Upper lobe of right lung (tissue), 1 donor: ENCODE measurements at places on chromosomes 1 and 21. TPM values are rescaled to one million over a fixed set of nuclear protein-coding genes. Genes with fewer than 3 reads are reported as not detected.
A peak's percentile ranks its signal among the peaks of the same experiment; 100 is the strongest.

DNA sequence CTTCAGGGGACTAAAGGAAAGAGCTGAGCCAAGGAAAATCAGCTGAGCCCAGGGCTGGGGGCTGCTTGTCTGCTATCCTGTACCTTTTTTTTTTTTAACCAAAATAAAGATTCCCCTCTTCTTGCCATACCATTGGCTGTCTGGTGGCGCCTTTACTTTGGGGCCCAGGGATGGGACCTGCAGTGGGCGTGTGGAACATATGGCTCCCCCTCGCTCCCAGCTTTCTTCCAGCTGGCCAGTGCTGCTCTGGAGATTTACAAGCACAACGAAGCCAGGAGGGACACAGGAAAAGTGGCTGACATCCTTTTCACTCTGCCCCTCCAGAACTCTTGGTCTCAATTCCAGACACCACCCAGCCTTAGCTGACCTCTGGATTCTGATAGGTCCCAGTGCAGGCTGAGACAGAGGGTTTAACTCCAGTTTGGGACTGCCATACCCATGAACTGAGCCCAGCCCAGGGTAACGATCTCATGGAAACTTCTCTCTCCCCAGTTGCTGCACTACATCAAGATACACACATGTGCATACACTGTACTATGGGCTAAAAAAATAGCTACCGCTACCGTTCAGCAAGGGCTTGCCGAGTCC is 5.4 kb upstream of the SFN start:
- H3K4me1 ChIP-seq = no peaks in the 10 kb centered on the region
- no peak overlapping the region for H3K27ac ChIP-seq
- no peak for DNase-seq

DNA sequence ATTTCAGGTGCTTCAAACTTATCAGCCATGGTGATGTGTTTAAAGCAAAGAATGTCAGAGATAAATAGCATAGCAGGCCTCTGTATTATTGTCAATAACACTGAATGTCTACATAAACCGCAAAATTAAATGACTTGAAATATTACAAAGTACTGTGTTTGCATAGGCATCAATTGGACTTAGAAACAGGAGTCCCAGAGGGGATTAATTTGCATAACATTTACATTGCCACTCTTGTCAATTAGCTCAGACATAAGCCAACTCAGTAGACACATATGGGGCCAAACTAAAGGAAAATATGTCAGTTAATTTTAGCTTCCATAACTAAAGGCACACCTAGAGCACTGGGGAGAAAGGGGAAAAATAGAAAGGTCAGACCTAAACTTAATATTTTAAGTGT is 814.5 kb upstream of the NEGR1 start:
- no peak overlapping the region for H3K27ac ChIP-seq
- no peaks in the 10 kb centered on the region for H3K4me1 ChIP-seq
- H3K27me3 ChIP-seq = no peaks in the 10 kb centered on the region
- no peaks in the 10 kb centered on the region for H3K36me3 ChIP-seq
- no peak overlapping the region for H3K4me3 ChIP-seq
- DNase-seq = no peak

DNA sequence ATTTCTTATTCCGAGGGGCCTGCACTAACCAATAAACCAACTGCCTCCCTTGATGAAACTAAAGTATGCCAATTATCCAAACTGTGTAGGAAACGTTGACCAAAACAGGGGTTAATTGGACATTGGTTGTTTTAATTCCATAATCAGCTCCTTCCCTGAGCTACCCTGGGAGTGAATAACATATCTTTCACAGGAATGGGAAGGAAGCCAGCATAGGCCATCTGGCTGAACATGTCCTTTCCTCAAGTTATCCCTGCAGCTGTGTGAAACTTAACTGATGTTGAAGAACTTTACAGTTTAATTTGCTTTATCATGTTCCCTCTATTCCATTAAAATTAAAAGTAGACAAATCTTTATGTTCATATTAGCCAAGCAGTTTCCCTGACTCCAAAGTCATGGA is 75.4 kb downstream of the NRIP1 start:
- no peak overlapping the region for H3K4me3 ChIP-seq
- no peaks in the 10 kb centered on the region for H3K27me3 ChIP-seq

DNA sequence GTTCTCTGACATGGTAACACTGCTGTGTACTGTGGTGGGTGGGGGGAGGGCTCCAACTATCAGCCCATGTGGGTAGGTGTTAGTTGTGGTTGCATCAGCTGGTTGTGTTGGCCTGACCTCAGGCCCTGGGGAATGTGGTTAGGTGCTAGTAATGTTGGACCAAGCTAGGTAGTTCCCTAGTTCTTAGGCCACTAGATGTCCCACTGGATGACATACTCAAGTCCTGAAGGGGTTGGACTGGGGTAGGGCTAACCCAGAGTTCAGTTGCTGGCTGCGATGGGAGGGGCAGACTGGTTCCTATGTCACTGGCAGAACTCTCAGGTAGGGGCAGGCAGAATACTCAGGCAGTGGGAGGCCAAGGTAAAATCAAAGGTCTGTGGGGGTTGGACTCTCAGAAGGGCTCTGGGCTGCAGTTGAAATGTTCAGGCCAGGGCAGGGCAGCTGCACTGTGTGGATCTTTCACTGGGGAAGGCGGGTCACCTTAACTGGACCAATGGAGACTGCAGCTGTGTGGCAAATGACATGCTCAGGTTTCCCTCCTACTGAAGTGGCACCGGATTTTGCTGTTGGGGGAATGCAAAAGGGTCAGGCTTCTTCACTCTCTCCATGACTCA is 870.7 kb downstream of the LRRIQ3 start:
- no peaks in the 10 kb centered on the region for H3K36me3 ChIP-seq
- H3K4me1 ChIP-seq = no peaks in the 10 kb centered on the region
- H3K27ac ChIP-seq = no peak overlapping the region
- H3K27me3 ChIP-seq = no peaks in the 10 kb centered on the region
- no peak for DNase-seq

GRCh38 chr1:234565132-234565531 is 44.8 kb downstream of the IRF2BP2 start:
- H3K36me3 ChIP-seq = no peaks in the 10 kb centered on the region
- no peak overlapping the region for H3K4me3 ChIP-seq
- no peak for DNase-seq

- H3K4me1 ChIP-seq = peaks cover 7% of the 10 kb centered on the region
- no peak overlapping the region for H3K4me3 ChIP-seq
- no peaks in the 10 kb centered on the region for H3K27me3 ChIP-seq
- H3K27ac ChIP-seq = no peak overlapping the region
- DNase-seq = peak; percentile 54
- H3K36me3 ChIP-seq = no peaks in the 10 kb centered on the region
Observed at GRCh38 chr21:45421846-45422775, 17.1 kb downstream of the COL18A1 start.

GRCh38 chr1:168372307-168372706 is 91.6 kb downstream of the TBX19 start:
- no peaks in the 10 kb centered on the region for H3K27me3 ChIP-seq

DNA sequence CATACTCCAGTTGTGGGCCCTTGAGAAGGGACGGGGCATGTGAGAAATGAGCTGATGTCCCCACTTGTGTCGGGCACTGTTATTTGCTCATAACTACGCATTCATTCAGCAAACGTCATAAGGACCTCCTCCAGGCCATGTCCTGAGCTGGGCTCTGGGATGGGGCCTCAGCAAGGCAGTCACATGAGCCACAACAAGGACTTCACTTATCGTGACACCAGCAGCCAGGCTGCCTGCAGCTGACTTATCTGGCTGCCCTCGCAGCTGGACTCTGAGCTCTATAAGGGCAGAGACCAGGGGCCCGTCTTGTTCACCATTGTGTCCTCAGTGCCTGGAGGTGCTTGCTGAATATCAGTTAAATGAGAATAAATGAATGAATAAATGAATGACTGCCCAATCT is 37.5 kb upstream of the GRIK3 start:
- no peaks in the 10 kb centered on the region for H3K36me3 ChIP-seq
- no peak overlapping the region for H3K4me3 ChIP-seq
- H3K27me3 ChIP-seq = peaks cover 28% of the 10 kb centered on the region
- DNase-seq = no peak
- no peak overlapping the region for H3K27ac ChIP-seq

DNA sequence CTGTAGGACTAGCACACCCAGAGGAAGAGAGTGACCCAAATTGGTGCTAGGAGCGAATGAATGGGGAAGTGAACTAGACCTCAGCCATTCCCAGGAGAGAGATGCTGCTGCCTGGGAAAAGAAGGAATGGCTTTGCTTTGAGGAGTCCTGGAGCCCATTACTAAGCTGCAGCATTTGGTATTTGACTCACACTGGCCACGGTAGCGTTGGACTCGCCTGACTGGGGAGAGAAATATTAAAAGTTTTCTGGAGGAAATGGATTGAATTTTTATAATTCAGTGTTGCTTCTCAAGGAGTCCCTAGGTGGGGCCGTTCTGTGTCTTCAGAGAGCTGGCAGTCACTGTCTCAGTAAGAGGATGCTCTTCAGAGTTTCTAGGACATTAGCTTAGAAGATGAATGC is 40.2 kb downstream of the PIK3CD start:
- no peak overlapping the region for H3K4me3 ChIP-seq
- H3K4me1 ChIP-seq = peaks cover 28% of the 10 kb centered on the region

DNA sequence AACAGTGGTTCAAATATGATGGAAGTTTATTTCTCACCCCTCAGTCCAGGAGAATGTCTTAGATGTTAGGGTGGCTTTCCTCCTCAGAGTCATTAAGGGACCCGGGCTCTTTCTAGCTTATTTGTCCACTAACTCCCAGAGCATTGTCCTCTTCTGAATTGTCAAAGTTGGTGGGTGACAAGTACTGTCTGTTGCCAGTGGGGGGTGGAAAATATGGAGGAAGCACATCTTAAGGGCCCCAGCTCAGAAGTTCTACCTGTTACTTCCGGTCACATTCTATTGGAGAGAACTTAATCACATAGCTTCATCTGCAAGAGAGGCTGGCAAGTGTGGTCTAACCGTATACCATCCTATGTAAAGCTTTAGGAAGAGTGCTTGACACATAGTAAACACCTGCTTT is 7.1 kb downstream of the CLIC4 start:
- no peaks in the 10 kb centered on the region for H3K27me3 ChIP-seq
- no peak overlapping the region for H3K27ac ChIP-seq
- peaks cover 3% of the 10 kb centered on the region for H3K36me3 ChIP-seq
- no peak overlapping the region for H3K4me3 ChIP-seq
- peaks cover 40% of the 10 kb centered on the region for H3K4me1 ChIP-seq
- DNase-seq = no peak

GRCh38 chr1:78490861-78491450 is at the start of gene PTGFR:
PTGFR (plus strand) TSS chr1:78490974; CDS start chr1:78492744, 1,770 bp downstream.
- H3K27me3 ChIP-seq = peaks cover 5% of the 10 kb centered on the region
- H3K27ac ChIP-seq = no peak within 1 kb of the TSS
- no peaks in the 10 kb centered on the region for H3K4me1 ChIP-seq
- H3K36me3 ChIP-seq = no peaks in the 10 kb centered on the region
- peak within 1 kb of the TSS; percentile 48 for H3K4me3 ChIP-seq
- DNase-seq = peak; percentile 67

GRCh38 chr1:3002349-3003038 is 18.8 kb upstream of the ACTRT2 start:
- no peak overlapping the region for H3K27ac ChIP-seq
- H3K27me3 ChIP-seq = peaks cover 10% of the 10 kb centered on the region
- no peak for DNase-seq

- H3K27ac ChIP-seq = peak overlapping the region; percentile 70
- no peak overlapping the region for H3K4me3 ChIP-seq
- no peaks in the 10 kb centered on the region for H3K36me3 ChIP-seq
- peak; percentile 33 for DNase-seq
Observed at GRCh38 chr1:225448146-225448805, 20.4 kb upstream of the LBR start.

- H3K27ac ChIP-seq = no peak overlapping the region
- no peaks in the 10 kb centered on the region for H3K27me3 ChIP-seq
- no peak overlapping the region for H3K4me3 ChIP-seq
- H3K36me3 ChIP-seq = no peaks in the 10 kb centered on the region
Observed at GRCh38 chr1:76164165-76164564, 89.6 kb downstream of the ST6GALNAC3 start.

DNA sequence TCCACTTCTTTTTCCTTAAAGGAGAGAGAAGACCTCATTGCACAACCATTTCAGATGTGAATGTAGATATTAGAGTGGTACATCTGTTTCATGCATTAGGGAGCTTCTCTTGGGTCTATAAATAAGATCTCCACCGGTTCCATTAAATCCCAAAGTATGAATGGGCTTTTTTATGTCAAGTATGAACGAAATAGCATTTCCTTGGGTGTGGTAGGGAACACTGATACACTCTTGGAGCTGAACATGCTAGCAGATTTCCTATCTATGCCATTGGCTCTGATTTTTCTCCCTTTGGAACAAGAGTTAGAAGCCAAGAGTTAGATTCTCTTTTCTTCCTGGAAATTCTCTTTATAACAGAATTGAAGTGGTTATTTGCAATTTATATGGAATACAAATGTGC is 245.6 kb upstream of the ADAMTS5 start:
- H3K27ac ChIP-seq = no peak overlapping the region
- DNase-seq = no peak
- H3K27me3 ChIP-seq = no peaks in the 10 kb centered on the region
- no peak overlapping the region for H3K4me3 ChIP-seq
- no peaks in the 10 kb centered on the region for H3K4me1 ChIP-seq

GRCh38 chr1:176773038-176773437 is 310.1 kb downstream of the PAPPA2 start:
- H3K27me3 ChIP-seq = no peaks in the 10 kb centered on the region
- H3K4me3 ChIP-seq = no peak overlapping the region
- H3K27ac ChIP-seq = no peak overlapping the region
- DNase-seq = no peak

DNA sequence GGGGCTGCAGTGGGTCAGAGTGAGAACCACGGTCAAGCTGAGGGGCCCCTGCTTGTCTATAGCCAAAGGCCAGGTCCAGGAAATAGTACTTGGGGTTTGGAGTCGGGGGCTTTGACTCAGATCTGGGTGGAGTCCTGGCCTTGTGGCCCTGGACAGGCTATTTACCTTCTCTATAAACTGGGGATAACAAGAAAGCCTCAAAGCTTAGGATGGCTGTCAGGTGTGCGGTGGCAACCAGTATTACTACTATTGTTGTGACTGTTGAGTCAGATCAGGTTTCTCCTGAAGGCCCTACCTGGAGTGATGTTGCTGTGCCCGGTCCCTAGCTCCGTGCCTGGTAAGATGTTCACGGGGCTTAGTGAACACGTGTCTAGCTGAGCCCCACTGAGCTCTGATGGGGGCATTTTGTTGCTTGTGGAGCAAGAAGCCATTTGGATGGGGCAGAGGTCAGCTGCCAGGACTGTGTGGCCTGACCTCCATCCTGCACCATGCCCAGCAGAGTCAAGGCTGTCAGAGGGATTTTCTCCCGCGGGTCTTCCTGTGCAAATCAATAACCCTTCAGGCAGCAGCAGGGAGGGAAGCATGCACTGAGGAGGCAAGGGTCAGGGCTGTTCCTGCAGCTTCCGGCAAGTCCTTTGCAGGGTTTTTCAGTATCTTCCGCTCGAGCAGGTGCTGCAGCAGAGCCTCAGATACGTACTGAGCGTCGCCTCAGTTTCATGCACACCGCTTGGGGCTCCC is 170.3 kb downstream of the CAMTA1 start:
- H3K4me1 ChIP-seq = no peaks in the 10 kb centered on the region
- H3K27ac ChIP-seq = no peak overlapping the region
- no peak overlapping the region for H3K4me3 ChIP-seq
- H3K27me3 ChIP-seq = no peaks in the 10 kb centered on the region
- no peaks in the 10 kb centered on the region for H3K36me3 ChIP-seq

- no peaks in the 10 kb centered on the region for H3K36me3 ChIP-seq
- DNase-seq = no peak
- H3K27me3 ChIP-seq = no peaks in the 10 kb centered on the region
- no peak overlapping the region for H3K27ac ChIP-seq
Observed at GRCh38 chr1:107914119-107914765, 50.7 kb downstream of the VAV3 start.

MATN1 gene
- total RNA-seq = not detected

ELF3 gene
- 62.9 TPM for total RNA-seq

ATP1A4 gene
- 0.96 TPM for total RNA-seq

GBP3 gene
- 46.6 TPM for total RNA-seq

BSDC1 gene
- 67.6 TPM for total RNA-seq

UBE2U gene
- total RNA-seq = not detected

LCE6A gene
- total RNA-seq = not detected

HSD3B2 gene
- not detected for total RNA-seq

ADAMTS4 gene
- 7.8 TPM for total RNA-seq

TNN gene
- total RNA-seq = not detected

LDLRAD1 gene
- total RNA-seq = 0.41 TPM
